ENCODE measurements at places on chromosomes 6 and 20.

GRCh38 chr6:3228771-3229565, 1.5 kb upstream of the TUBB2B start:
- DNase-seq = peak; percentile 59

DNA sequence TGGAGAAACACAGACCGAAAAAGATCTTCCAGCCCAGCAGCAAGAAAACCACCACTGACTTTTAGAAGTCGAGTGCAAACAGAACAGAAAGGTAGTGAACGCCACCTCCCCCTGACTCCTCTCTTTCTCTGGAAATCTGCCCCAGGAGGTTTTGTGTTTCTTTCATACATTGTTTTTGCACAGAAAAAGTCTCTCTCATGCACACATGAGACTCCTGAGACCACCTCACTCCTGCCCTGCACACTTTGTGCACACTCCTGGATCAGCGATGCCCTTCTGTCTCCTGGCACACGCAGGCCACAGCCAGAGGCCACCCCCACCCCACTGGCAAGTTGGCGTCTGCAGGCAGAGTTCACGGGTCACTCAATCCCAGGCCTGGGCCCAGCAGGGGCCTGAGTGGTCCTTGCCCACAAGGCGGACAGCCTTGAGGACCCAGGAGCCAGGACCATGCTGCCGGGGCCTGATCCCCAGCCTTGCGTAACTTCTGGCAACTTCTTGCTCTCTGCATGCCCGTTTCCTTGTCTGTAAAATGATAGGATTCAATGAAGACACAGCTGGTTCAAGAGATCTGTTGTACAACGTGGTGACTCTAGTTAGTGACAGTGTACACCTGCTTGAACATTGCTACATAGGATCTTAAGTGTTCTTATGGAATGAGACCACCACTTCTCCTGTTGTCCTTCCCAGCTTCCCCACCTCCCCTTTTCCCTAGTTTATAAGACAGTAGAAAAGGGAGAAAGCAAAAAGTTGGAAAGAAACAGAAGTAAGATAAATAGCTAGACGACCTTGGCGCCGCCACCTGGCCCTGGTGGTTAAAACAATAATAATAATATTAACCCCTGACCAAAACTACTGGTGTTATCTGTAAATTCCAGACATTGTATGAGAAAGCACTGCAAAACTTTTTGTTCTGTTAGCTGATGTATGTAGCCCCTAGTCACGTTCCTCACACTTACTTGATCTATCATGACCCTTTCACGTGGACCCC, 30.2 kb upstream of the CST7 start:
- no peak for DNase-seq

DNA sequence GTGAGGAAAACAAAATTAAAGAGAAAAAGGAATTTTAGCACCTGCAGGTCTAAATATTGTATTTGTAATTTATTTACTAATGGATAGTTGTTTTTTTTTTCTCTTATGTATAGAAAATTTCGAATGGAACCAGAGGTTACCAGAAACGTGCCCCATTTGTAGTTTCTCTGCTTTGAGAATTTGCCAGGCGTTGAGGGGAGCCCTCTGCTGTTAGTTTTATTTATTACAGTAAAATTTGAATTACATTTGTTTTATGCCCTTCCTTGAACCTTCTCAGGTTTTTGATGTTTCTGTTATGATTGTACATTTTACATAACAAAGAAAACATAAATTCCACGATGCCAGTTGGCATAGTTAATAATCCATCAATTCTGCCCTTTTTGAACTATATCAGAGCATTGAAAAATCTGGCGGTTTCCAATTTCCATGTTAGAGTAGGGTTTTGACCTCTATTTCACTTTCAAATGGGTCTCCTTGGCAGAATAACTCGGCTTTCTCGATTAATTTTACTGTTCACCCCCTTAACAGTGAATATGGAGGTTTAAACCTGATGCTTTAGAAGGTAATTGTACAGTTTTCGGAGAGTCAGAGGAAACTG, 35.1 kb upstream of the RFPL4B start:
- DNase-seq = peak; percentile 5

GRCh38 chr6:12578751-12579150, 137.8 kb upstream of the PHACTR1 start:
- no peak for DNase-seq

DNA sequence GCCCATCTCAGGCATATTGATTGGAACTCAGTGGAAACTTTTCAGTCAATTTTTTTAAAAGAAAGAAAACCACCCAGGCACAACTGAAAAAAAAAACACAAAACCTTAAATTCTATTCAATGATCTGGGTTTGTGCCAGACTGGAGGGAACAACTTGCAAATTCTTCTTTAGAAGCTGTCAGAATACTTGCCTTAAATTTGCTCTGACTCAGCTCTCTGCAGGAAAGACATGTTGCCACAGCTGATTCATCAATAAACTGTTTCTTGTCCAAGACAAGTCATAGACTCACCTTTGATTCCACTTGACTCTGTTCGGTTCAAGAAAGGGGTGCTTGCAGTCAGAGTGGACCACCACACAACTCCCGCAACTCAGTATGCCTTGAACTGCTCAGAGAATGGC, 117.8 kb upstream of the F13A1 start:
- no peak for DNase-seq

DNA sequence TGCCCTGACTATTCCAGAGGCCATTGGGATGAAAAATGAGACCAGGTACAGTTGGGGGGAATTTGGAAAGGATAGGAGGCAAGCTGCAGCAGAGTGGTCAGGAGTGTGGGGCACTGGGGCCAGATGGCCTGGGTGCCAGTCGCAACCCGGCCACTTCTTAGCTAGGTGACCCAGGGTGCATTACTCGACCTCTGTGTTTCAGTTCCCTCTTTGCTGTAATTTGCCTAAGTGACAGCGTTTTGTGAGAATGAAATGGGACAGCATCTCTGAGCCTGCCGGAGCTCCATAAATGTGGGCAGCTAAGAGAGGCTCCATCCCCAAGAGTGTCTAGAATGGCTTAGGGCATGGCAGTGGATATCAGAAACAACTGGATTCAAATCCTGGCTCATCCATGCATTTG, 13.9 kb downstream of the LRFN2 start:
- no peak for DNase-seq

GRCh38 chr6:24323632-24324337, 34.1 kb downstream of the DCDC2 start:
- peak; percentile 7 for DNase-seq

GRCh38 chr6:44435500-44435899, 48.0 kb downstream of the CDC5L start:
- DNase-seq = no peak

DNA sequence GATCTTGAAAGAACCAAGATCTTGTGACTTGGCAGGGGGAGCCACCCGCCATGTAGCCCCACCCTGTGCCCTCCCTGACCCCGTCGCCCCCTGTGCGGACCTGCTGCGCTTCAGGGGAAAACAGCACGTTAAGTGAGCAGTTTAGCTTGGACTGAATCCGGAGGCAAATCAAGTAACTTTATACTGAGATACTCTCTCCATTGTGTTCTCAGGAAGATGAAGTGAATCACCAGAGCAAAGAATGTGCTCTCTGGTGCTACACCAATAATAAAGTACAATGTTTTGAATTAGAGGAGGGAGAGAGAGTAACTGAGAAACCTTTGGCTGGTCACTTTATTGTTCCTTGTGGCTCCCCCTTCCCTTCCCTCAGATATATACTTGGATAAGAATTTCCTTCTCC, 83.4 kb downstream of the TXNDC5 start:
- no peak for DNase-seq

DNA sequence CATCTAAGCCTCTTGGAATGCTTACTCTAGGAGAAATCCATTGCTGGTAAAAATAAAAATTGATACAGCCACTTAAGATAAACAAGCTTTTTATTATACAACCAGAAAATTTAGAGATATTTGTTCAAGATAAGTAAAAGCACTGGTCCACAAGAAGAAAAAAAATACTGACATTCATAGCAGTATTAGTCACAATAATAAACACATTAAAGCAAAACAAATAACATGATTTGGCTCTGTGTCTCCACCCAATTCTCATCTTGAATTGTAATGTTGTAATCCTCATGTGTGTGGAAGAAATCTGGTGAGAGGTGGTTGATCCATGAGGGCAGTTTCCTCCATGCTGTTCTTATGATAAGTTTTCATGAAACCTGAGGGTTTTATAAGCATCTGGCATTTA, 1093.5 kb upstream of the ADGRB3 start:
- DNase-seq = no peak

- DNase-seq = no peak
Measured at GRCh38 chr6:142235791-142236190, 66.0 kb upstream of the ADGRG6 start.

- no peak for DNase-seq
Measured at GRCh38 chr20:18718129-18718528, 95.5 kb upstream of the SCP2D1 start.

- DNase-seq = no peak
Measured at GRCh38 chr20:11850901-11851300, 66.8 kb upstream of the BTBD3 start.

DNA sequence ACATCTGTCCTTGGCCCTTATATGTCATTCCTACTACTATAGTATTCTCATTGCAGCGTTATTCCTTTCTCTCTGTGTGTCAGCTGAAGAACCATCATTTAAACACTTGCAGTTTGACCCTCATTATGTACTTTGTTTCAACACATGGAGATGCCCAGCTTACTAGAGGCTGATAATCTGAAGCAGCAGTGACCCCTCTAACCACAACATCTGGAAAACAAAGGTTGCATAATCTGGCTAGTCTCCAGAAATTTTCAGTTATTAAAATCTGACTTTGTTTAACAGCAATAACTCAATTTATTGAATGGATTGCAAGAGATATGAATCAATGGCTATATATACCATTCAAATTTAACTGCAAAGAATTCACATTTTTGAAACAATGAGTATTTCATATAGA, 6.6 kb upstream of the PHIP start:
- no peak for DNase-seq

DNA sequence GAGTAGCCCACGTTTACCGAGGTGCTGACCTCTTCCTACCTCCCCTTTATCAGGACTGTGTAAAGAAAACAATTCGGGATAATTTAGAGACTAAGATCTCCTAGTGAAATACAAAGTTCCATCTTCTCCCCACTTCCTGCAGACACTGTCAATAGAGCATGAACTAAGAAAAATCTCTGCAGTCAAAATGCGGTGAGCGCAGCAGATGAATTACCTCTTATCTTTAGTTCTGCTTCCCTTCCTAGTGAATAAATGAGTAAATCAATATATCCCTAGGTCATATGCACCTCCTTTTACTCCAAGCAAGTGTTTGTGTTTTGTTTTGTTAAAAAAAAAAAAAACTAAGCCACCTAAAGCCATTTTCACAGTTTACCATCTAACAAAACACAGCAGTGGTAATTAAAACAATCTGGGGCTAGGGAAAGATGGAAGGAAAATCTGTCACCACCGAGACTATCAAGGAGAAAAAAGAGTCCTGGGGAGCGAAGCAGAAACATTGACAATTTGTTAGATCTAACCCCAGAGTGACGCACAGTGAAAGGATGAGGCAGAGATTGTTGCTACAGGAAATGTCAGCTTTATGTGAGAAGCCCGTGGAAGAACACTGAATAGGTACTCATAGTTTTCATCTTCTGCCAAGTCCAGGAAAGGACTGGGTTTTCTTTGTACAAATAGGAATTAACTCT, 159.4 kb upstream of the SPTLC3 start:
- no peak for DNase-seq

GRCh38 chr6:35058358-35058675, 82.8 kb downstream of the TCP11 start:
- no peak for DNase-seq

DNA sequence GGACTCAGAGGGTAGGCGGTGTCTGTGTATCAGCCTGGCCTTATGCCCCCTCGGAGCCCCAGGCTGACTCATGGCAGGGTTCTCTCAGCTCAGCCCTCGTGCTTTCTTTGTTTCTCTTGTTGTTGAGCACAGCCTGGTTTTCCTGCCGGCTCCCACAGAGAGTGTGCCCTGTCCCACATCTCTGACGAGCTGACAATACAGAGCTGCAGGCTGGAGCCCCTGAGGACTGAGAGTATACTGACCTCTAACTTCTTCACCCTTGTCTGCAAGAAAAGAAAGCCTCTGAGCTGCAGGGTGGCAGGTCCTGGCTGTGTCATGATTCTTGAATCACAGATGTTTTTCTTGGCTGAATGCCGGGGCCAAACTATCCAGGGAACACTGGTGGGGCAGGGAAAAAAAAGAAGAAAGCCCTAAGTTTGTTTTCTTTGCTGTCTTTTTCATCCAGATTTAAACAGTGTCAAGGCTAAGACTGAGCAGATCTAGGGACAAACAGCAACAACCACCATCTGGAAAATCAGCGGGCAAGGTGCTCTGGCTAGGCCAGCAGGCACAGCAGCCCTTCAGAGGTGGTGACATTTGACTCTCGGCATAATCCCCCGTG, 63.3 kb upstream of the ZNF133 start:
- peak; percentile 27 for DNase-seq

DNA sequence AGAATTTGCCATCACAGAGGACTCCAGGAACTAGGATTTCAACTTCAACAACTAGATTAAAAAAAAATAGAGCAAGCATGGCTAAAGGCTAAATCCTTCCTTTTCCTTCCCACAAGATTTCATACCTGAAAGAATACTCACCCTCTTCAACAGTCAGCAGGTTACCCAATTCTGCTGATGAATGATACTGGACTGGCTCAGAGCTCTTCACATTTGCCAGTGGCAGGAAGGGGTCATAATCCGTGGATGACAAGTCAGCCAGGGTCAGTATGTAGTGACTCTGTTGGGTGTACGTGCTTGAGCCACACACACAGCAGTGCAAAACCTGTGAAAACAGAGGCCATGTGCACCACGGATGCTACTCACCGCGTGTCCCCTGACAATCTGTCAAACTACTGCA, 152.9 kb downstream of the INSM1 start:
- no peak for DNase-seq

DNA sequence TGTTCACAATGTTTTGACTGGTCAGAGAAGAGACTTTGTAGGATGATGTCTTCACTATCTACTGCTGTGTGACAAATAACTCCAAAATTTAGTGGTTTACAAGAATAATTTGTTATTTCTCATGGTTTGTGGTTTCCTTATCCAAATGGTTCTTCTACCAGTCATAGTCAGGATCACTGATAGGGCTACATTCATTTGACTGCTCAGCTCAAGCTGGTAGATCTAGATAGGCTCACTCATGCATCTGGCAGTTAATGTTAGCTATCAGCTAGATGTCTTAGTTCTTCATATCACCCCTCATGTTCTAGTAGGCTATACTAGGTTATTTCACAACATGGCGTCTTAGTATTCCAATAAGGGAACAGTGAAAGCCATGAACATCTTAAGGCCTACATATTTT, 131.0 kb downstream of the ID4 start:
- no peak for DNase-seq

GRCh38 chr20:1479831-1480595, 11.2 kb downstream of the SIRPB2 start:
- DNase-seq = no peak

GRCh38 chr6:155171109-155171746, 92.6 kb upstream of the CLDN20 start:
- DNase-seq = peak; percentile 68

GRCh38 chr6:6315660-6316059, 4.8 kb downstream of the F13A1 start:
- peak; percentile 30 for DNase-seq

- DNase-seq = no peak
Measured at GRCh38 chr6:43658161-43658560, 13.3 kb downstream of the RSPH9 start.

GRCh38 chr20:53636540-53637097, 43.0 kb upstream of the ZNF217 start:
- no peak for DNase-seq
